ENCODE measurements at places on chromosomes 13 and 19.

DNA sequence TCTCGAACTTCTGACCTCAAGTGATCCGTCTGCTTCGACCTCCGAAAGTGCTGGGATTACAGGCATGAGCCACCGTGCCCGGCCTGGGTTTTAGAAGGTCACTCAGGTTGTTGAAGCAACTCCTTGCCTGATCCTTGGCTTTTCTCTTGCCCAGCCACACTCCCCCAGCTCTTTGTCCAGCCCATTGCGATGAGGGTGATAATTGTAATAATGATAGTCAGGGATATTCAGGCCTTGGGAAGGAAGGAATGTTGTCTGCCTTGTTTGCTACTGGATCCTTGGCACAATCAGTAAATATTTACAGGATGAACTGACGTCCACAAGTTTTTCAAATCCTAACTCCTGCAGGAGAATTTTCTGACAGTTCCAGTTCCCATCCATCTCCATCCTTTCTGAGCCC, 1.8 kb downstream of the THOP1 start:
- no peaks in the 10 kb centered on the region for H3K27me3 ChIP-seq
- H3K4me3 ChIP-seq, result peak overlapping the region; percentile 93
- H3K36me3 ChIP-seq, result peaks cover 6% of the 10 kb centered on the region
- no peak overlapping the region for H3K27ac ChIP-seq
- peaks cover 43% of the 10 kb centered on the region for H3K4me1 ChIP-seq

DNA sequence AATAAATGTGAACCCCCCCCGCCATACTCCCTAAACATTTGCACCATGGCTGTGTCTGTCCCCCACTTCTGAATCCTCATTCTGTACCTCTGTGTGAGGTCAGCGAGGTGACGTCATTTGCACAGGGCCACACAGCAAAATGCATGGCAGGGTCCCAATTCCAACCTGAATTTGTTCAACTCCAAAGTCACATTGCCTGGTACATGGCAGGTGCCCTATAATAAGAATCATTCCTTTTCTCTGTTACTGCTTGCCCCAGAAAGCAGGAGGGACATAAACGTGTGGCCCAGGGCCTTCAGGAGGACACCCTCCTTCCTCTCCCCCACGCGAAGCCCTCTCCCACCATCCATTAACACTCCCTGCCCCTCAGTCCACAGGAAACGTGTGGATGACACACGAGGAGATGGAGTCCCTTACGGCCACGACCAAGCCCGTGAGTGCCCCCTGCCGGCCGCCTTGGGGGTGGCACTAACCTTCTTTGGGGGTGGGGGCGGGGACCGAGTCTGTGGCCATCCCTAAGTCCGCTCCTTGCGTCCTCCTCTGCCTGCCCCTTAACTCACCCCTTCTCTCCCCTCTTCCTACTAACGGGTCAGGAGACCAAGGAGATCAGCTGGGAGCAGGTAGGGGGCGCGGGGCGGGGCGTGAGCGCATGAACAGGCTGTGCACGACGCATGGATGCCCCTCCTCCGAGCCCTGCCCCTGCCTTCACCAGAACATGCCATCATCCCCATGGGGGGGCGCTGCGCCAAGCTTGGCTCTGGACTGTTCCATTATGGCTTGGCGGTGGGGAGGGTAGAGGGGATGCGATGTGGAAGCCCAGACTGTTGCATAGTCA, 9.4 kb downstream of the HRC start:
- H3K4me3 ChIP-seq, result no peak overlapping the region
- DNase-seq, result peak; percentile 75
- peaks cover 42% of the 10 kb centered on the region for H3K4me1 ChIP-seq

- no peak overlapping the region for H3K27ac ChIP-seq
- H3K36me3 ChIP-seq, result no peaks in the 10 kb centered on the region
- no peaks in the 10 kb centered on the region for H3K27me3 ChIP-seq
- H3K4me1 ChIP-seq, result no peaks in the 10 kb centered on the region
- no peak for DNase-seq
Observed at GRCh38 chr13:72514146-72514545, 213.3 kb downstream of the MZT1 start.

DNA sequence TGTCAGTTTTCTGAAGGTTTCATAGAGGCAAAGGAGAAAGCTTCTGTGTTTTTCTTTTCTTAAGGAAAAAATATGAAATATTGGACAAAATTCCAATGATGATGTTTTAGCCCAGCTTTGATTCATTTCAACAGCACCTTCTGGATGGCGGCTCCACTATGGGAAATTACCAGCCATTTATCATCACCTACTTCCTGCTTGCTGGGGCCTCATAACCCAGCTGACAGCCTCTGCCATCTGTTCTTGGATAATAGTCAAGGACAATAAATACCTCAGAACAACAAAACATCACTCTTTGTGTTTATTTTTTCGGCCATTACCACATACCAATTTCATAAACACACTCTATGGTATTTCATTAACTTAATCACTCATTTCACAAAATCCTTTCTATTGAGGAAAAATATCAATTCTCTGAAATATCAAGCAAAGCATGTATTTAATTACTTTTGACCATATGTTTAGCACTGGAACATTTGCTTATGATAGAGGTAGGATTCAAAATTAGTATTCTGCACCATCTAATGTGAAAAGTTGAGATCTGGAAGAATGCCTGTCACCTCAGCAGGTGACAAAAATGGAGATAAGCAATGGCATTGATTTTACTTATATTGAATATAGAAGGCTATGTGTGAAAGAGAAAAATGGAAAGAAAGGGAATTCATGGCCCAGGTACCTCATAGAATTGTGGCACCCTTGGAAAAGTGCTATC, 629.7 kb downstream of the LIG4 start:
- H3K27ac ChIP-seq, result no peak overlapping the region
- H3K4me1 ChIP-seq, result no peaks in the 10 kb centered on the region
- H3K27me3 ChIP-seq, result no peaks in the 10 kb centered on the region
- no peak overlapping the region for H3K4me3 ChIP-seq
- H3K36me3 ChIP-seq, result no peaks in the 10 kb centered on the region

All from activated CD4-positive, alpha-beta T cell treated with anti-CD3 and anti-CD28 coated beads, Interleukin-2, amount 10 ng/mL, durations not matched to agents 7 days and 5 days (primary cell).